ENCODE measurements at places on chromosomes 7 and 10.

DNA sequence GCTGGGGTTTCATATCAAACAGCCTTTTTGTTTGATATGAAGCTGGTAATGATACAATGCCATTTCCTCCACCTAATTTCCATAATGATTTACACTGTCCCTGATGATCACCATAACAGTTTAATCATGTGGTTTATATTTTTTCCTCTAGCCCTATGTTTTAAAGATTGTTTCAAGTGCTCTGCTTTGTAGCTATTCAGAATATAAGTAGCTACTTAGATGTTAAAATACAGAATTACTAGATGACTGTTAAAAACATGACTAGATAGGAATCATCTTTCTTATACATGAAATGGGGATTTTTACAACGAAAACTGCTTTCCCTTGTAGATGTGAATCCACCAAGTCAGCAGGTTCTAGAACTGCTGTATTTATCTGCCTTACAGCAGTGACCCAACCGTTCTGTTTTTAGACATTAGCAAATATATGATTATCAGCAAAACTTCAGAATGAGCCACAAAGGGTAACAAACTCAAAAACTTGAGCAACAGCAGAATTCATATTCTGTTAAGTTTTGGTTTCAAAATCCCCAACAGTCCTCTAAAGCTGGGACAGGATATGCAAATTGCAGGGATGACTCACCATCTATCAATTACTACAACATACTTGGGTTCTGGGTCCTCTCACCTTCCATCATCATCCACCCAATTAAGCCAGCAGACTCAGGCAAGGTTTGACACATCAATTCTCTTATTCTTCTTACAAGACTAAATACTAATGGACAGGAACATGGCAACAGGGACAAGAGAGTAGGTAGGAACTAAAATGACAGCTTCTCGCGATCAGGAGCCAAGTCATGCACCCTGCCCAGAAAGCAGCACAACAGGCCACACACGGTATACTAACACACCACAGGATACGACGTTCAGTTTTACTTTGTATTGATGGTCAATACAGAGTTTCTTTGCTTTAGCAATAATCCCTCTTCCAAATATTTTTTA lies 83.9 kb downstream of the PIP4K2A start:
- no peaks in the 10 kb centered on the region for H3K36me3 ChIP-seq
- DNase-seq = no peak
- peaks cover 4% of the 10 kb centered on the region for H3K4me1 ChIP-seq
- no peaks in the 10 kb centered on the region for H3K27me3 ChIP-seq

DNA sequence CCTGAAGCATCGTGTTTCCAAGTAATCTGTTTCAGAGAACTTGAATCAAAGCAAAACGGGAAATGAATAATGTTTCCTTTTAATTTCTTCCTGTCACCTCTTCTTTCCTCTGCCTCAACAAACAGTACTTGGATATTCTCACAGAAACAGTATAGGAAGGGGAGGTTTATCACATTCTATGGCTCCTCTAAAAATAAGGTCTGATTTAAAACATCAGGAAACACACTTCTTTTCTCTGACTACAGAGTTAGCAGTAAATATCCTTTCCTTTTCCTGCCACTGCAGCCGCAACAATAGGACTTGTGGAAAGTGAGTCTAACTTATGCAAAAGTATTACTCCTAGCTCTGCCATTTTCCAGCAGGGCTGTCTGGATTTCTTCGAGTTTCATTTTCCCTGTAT lies 62.3 kb downstream of the CH25H start:
- no peaks in the 10 kb centered on the region for H3K36me3 ChIP-seq
- no peaks in the 10 kb centered on the region for H3K4me1 ChIP-seq
- no peak overlapping the region for H3K27ac ChIP-seq
- no peak for DNase-seq
- no peaks in the 10 kb centered on the region for H3K27me3 ChIP-seq

DNA sequence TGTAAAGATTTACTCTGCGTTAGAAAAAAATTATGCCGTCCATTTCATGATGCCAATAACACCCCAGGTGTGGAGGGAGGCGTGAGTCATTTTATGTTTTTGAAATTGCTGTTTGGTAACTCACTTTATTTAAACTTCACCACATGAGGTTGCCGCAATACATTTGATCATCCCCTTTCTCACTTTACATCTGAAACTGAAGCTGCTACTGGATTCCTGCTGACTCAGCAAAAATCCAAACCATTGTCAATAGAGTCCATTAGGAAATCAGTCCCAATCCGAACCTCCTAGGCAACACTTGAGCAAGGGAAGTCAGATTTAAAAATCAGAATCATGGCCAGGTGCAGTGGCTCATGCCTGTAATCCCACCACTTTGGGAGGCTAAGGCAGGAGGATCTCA lies 136.6 kb upstream of the SVIL start:
- no peaks in the 10 kb centered on the region for H3K27me3 ChIP-seq
- H3K4me3 ChIP-seq = no peak overlapping the region
- H3K4me1 ChIP-seq = no peaks in the 10 kb centered on the region
- no peaks in the 10 kb centered on the region for H3K36me3 ChIP-seq
- H3K27ac ChIP-seq = no peak overlapping the region
- no peak for DNase-seq

DNA sequence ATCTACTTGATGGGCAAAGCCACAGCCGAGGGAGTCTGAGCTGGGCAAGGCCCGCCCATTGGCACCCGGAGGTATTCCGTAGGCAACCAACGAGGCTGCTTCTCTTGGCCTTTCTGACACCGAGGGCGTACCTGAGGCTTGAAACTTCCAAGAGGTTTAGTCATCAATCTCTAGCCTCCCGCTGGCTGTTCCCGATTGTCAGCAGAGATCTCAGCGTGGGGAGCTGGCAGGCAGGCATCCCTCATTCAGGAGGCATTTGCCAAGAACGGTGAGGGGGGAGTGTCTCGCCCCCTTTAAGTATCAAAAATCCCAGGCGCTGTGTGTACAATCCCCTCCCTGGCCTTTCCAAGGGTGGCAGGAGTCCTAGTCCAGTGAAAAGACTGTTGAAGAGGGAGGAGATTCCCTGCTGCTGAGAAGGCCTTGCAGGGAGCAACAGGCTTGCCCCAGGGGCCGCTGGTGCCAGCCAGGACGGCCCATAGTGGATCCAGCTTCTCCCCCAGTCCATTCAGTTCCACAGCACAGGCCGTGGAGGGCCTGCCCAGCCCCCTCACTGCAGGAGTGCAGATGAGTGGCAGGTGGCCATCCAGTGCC lies 39.7 kb downstream of the OAT start:
- no peak for DNase-seq
- H3K27me3 ChIP-seq = peaks cover 2% of the 10 kb centered on the region
- no peaks in the 10 kb centered on the region for H3K4me1 ChIP-seq
- H3K4me3 ChIP-seq = no peak overlapping the region
- no peaks in the 10 kb centered on the region for H3K36me3 ChIP-seq

- peaks cover 20% of the 10 kb centered on the region for H3K4me1 ChIP-seq
- H3K27me3 ChIP-seq = no peaks in the 10 kb centered on the region
- H3K27ac ChIP-seq = no peak overlapping the region
- no peak overlapping the region for H3K4me3 ChIP-seq
- no peaks in the 10 kb centered on the region for H3K36me3 ChIP-seq
- no peak for DNase-seq
Measured at GRCh38 chr7:94396596-94396995, 1.9 kb downstream of the COL1A2 start.

DNA sequence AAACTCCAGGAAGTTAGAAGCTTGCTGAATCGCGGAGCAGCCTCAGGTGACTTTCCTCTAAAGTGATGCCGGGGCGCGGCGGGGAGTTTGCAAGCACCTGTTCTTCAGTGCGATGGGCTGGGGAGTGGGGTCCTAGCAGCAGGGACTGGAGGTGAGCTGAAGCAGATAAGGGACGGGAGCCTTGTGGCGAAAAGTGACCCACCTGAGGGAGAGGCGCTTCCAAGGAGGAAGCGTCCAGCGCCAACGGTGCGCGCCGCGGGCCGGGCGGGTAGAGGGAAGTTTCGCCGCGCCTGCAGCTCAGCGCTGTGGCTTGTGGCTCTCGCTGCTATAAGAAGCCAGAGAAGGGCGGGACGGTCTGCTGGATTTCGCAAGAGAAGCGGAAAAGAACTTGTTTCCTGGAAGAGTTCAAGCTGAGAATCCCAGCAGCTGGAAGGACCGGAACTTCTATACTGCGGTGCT lies at the start of gene STEAP4:
Gene STEAP4, minus strand, starts transcription at position 305 of the 459 bp plus-strand sequence. CDS start 22,625 bp downstream, outside the sequence.
- DNase-seq = peak; percentile 86
- peak within 1 kb of the TSS; percentile 34 for H3K4me3 ChIP-seq
- peaks cover 2% of the 10 kb centered on the region for H3K4me1 ChIP-seq
- peak within 1 kb of the TSS; percentile 26 for H3K27ac ChIP-seq
- no peaks in the 10 kb centered on the region for H3K27me3 ChIP-seq
- H3K36me3 ChIP-seq = no peaks in the 10 kb centered on the region

DNA sequence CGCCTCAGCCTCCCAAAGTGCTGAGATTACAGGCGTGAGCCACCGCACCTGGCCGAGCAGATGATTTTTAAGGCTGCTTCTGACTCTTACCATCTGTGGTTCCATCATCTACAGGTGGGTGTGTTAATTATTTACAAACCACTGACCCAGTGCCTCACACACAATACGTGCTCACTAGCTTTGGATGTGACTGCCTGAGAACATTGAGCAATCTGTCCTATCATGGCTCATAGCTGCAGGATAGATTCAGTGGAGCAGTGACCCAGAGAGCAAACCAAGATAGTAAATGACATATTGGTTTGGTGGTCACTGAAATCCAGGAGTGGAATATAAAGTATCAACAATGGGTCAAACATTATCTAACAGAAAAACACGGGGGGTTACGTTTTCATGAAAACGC lies 24.1 kb downstream of the GPAM start:
- H3K4me1 ChIP-seq = no peaks in the 10 kb centered on the region
- no peak overlapping the region for H3K27ac ChIP-seq
- H3K27me3 ChIP-seq = no peaks in the 10 kb centered on the region
- peaks cover 36% of the 10 kb centered on the region for H3K36me3 ChIP-seq

- H3K4me3 ChIP-seq = no peak overlapping the region
- no peak for DNase-seq
- H3K27ac ChIP-seq = no peak overlapping the region
- no peaks in the 10 kb centered on the region for H3K4me1 ChIP-seq
- H3K36me3 ChIP-seq = no peaks in the 10 kb centered on the region
Measured at GRCh38 chr7:125061776-125062397, 132.3 kb upstream of the POT1 start.

DNA sequence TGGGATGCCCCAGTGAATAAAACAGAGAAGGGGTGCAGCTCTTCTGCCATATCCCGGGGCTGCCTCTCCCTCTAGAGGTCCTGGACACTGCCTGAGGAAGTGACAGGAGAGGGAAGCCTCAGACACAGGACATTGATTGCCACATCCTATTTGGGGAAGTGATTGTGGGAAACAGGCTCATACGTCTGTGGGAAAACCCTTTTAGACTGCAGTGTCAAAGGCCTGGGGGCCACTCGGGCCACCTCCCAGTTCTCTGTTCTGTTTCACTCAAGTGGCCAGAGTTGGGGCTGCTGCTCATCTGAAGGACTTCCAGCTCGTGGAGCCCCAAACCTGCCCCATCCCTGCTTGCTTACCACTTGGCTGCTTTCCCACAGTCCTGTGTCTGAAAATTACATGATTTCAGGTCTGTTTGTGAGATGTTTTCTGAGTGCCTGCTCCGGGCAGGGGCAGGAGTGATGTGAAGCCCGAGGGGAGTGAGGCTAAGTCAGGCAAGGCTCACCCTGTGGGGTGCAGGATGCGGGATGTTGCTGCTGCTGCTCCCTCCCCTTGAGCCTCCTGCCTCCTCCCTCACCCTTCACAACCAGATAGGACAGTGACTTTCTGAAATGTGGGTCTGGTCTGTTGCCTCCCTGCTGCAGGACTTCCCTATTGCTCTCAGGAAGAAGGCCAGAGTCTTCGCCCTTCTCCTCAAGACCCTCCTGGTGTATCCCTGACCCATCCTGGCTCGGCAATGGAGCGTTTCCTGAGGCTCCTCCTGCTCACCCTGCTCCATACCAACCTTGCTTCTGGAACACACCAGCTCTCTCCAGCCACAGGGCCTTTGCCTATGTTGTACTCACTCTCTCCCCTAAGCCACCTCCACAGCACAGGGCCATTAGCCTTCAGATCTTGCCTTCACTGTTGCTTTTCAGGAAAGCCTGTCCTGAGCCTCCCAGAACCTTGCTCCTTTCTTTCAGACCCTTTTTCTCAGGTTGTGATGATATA lies 58.4 kb downstream of the NEURL1 start:
- H3K27me3 ChIP-seq = no peaks in the 10 kb centered on the region
- peaks cover 3% of the 10 kb centered on the region for H3K4me1 ChIP-seq
- no peak overlapping the region for H3K27ac ChIP-seq
- no peak for DNase-seq
- H3K36me3 ChIP-seq = no peaks in the 10 kb centered on the region
- no peak overlapping the region for H3K4me3 ChIP-seq

DNA sequence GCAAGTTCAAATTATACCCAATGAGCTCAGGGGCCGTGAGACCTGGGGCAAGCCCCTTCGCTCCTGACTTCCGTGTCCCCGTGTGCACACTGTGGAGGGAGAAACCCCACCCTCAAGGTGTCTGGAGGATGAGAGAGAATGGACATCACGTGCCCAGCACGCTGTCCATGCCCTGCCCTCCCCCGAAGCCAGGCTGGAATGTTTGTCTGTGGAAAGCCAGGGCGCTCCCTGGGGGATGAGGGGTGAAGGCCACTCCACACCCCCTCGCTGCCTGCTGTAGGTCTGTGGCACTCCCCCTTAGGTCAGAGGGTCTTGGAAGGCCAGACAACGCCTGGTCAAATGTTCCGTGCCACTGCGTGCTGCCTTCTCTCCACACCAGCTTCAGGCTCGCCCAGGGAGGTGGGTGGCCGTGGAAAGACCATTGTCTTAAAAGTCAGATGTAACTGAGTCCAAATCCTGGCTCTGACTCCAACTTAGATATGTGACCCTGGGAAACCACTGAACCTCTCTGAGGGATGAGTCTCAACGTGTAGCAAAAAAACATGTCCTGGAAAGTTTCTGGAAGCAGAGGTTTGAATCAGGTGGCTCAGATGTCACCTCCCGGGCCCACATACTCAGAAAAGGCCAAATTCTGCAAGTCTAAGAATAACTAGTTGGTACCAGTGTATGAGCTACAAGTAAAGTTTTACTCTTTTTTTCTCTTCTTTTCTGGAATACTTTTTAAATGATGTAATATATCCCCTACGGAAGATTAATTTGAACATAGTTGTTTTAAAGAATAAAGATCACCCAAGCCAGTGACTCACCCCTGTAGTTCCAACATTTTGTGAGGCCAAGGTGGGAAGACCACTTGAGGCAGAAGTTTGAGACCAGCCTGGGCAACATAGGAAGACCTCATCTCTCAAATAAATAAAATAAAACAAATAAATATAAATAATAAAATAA lies 24.9 kb downstream of the RCC1L start:
- no peak overlapping the region for H3K4me3 ChIP-seq
- peaks cover 74% of the 10 kb centered on the region for H3K36me3 ChIP-seq
- no peaks in the 10 kb centered on the region for H3K4me1 ChIP-seq
- no peak for DNase-seq
- H3K27ac ChIP-seq = no peak overlapping the region

GRCh38 chr10:49290131-49290530 lies 8.8 kb upstream of the C10orf71 start:
- H3K4me3 ChIP-seq = no peak overlapping the region
- H3K27me3 ChIP-seq = no peaks in the 10 kb centered on the region
- H3K4me1 ChIP-seq = no peaks in the 10 kb centered on the region
- no peak overlapping the region for H3K27ac ChIP-seq
- H3K36me3 ChIP-seq = no peaks in the 10 kb centered on the region
- DNase-seq = no peak
